ENCODE measurements at places on chromosomes 6 and 20.

GRCh38 chr20:19786311-19786710 is 28.3 kb downstream of the RIN2 start:
- no peak overlapping the region for H3K4me3 ChIP-seq
- H3K4me1 ChIP-seq, result peaks cover 19% of the 10 kb centered on the region
- no peak for DNase-seq
- H3K36me3 ChIP-seq, result no peaks in the 10 kb centered on the region
- no peak overlapping the region for H3K27ac ChIP-seq

- H3K4me3 ChIP-seq, result no peak overlapping the region
- no peaks in the 10 kb centered on the region for H3K36me3 ChIP-seq
- no peak for DNase-seq
- H3K4me1 ChIP-seq, result no peaks in the 10 kb centered on the region
- no peak overlapping the region for H3K27ac ChIP-seq
- no peaks in the 10 kb centered on the region for H3K27me3 ChIP-seq
Observed at GRCh38 chr6:84791233-84791632, 26.8 kb upstream of the TBX18 start.

DNA sequence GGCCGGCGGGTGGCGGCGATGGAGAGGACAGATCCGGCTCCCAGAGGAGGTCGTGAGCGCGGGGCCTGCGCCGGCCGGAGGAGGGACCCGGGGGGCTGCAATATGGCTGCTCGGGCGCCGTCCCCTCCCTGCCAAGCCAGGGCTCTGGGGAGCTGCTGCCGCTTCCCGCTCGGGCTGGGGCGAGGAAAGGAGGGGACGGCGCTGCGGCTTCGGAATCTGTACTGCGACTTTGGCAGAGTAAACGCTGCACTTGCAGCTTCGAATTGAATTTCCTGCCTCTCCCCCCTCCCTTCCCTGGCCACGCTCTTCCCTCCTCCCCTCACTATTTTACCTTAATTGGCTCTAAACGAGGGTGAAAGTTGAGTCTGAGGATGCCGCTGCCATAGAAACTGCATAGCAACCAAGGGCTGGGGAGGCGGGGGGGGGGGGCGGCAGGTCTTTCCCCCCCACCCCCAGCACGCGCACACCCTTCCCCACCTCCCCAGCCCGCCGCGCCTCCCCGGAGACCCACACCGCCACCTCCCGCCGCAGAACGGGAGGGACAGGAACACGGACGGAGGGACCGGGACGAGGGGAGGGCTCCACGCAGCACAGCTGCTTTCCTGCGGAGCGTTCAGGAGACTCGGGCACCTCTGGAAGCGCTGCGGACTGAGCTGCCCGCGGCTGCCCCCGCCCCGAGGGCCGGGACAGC is 93.9 kb downstream of the RNASET2 start:
- no peaks in the 10 kb centered on the region for H3K36me3 ChIP-seq
- peaks cover 11% of the 10 kb centered on the region for H3K4me1 ChIP-seq
- no peak overlapping the region for H3K4me3 ChIP-seq
- H3K27me3 ChIP-seq, result peaks cover 50% of the 10 kb centered on the region

- H3K27ac ChIP-seq, result no peak overlapping the region
- no peaks in the 10 kb centered on the region for H3K27me3 ChIP-seq
- no peak overlapping the region for H3K4me3 ChIP-seq
- DNase-seq, result peak; percentile 54
- H3K36me3 ChIP-seq, result no peaks in the 10 kb centered on the region
Observed at GRCh38 chr20:24917797-24918578, 31.1 kb upstream of the CST7 start.

DNA sequence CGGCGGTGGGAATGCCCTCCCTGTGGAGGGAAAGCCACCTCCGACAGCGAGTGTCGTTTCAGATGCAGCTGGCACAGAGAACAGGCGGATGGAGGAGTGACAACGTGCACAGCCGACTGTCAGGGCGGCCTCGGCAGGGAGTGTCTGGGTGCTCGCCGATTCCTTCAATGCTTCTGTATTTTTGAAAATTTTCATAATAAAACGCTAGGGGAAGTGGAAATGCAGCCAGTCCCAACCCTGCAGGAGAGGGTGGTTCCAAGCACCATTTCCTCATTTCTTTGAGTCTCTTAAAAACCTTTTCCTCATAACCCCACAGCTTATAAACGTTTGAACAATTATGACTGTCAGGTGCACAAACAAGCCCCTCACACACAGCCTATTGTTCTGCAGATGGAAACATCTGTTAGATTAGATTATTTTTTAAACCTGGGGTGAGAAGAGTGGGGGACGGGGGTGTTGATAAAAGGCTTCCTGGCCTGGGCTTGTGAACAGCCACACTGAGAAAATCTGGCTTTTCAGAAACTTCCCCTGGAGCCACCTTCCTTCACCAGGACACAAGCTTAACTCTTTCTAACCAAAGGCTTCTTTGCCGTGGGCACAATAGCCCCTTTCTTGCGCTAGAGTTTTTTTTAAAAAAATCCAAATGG is 228.9 kb downstream of the ANKRD60 start:
- H3K27me3 ChIP-seq, result no peaks in the 10 kb centered on the region
- no peaks in the 10 kb centered on the region for H3K36me3 ChIP-seq

GRCh38 chr20:31569163-31570020 is 35.7 kb upstream of the ID1 start:
- H3K27ac ChIP-seq, result peak overlapping the region; percentile 53
- H3K27me3 ChIP-seq, result no peaks in the 10 kb centered on the region
- peaks cover 15% of the 10 kb centered on the region for H3K4me1 ChIP-seq
- no peak for DNase-seq
- H3K4me3 ChIP-seq, result no peak overlapping the region
- peaks cover 70% of the 10 kb centered on the region for H3K36me3 ChIP-seq

DNA sequence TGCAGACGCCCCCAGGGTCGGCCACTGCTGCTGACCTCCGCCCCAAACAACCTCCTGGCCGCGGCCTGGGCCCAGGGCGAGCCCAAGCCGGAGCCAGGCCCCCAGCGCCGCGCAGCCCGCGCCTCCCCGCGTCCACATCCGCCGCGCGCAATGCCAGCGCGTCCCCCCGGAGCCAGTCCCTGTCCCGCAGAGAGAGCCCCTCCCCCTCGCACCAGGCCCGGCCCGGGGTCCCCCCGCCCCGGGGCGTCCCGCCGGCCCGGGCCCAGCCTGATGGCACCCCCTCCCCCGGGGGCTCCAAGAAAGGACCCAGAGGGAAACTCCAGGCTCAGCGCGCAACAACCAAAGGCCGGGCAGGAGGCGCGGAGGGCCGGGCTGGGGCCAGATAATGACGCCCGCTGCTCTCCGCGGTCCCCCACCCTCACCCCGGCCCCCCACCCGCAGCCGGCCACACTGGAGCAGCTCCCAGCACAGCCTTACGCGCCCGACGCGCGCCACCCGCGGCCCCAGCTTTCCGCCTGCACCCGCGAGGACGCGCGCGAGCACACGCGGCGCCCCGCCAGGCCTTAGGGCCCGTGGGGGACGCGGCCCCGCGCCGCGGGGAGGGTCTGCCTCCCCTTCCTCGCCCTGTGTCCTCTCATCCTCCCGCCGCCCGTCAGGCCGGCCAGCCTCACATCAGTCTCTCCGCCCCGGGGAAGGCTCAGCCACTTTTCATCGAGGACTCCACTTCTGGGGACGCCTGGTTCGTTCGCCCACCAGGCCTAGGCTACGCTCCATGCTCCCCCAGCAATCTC is 12.9 kb upstream of the SLC22A7 start:
- DNase-seq, result no peak
- no peak overlapping the region for H3K4me3 ChIP-seq
- H3K4me1 ChIP-seq, result no peaks in the 10 kb centered on the region
- no peak overlapping the region for H3K27ac ChIP-seq
- H3K27me3 ChIP-seq, result peaks cover 38% of the 10 kb centered on the region

GRCh38 chr6:35024551-35025054 is 116.5 kb downstream of the TCP11 start:
- peak; percentile 60 for DNase-seq
- no peak overlapping the region for H3K27ac ChIP-seq
- peaks cover 67% of the 10 kb centered on the region for H3K36me3 ChIP-seq
- H3K27me3 ChIP-seq, result no peaks in the 10 kb centered on the region
- H3K4me1 ChIP-seq, result no peaks in the 10 kb centered on the region

DNA sequence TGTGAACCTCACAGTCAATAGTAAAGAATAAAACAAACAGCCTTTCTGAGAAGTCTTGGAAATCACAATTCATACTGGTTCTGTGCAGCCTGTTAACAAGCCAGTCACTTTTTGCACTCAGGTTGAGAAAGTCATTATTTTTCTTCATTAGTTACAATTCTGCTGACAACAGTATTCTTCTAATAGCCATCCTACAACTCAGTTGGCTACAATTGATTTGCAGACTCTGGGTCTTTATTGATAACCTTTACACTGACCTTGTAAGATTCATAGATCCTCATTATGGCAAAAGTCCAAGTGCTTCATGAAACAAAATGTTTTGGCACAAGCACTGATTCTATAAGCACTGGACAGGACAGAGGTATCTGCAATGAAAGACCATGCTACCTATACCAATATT is 34.9 kb upstream of the POPDC3 start:
- H3K27me3 ChIP-seq, result no peaks in the 10 kb centered on the region
- no peak overlapping the region for H3K4me3 ChIP-seq
- H3K36me3 ChIP-seq, result no peaks in the 10 kb centered on the region

DNA sequence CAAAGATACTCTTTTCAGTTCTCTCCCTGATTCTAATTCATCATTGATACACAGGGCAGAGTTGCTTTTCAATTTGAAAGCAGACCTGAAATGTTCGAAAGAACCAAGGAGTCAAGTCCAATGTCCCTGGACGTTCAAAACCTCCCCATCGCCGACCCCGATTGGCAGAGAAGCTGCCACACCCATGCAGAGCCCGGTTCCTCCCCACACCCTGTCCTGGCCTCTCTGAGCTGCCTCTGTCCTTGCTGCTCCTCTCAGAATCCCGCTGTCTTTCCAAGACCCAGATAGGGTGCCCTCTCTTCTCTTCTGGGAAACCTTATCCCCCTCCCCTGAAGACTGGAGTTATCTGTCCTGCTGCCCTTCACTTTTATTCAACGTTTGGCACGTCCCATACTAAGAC is 52.3 kb upstream of the CITED2 start:
- H3K27me3 ChIP-seq, result no peaks in the 10 kb centered on the region
- no peak overlapping the region for H3K4me3 ChIP-seq
- H3K27ac ChIP-seq, result no peak overlapping the region
- no peak for DNase-seq

- DNase-seq, result no peak
- no peaks in the 10 kb centered on the region for H3K36me3 ChIP-seq
- peaks cover 48% of the 10 kb centered on the region for H3K27me3 ChIP-seq
- no peak overlapping the region for H3K4me3 ChIP-seq
- no peak overlapping the region for H3K27ac ChIP-seq
Observed at GRCh38 chr6:167798453-167798852, 28.3 kb upstream of the AFDN start.

DNA sequence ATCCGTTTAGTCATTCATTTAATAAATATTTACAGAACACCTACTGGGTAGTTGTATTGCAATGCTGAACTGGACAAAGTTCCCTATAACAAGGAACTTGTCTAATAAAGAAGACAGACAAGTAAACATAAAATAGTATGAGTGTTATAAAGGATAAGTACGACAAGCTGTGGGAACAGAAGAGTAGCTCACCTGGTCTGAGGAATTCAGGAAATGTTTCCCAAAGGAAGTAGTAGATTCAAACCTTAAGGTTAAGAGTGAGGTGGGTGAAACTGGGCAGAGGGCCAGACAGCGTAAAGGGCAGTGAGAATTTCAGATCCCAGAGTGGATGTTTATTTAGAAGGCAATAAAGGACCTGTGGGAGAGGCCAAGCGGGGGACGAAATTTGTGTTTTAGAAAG is 72.3 kb upstream of the CD2AP start:
- H3K36me3 ChIP-seq, result no peaks in the 10 kb centered on the region
- no peak overlapping the region for H3K4me3 ChIP-seq
- no peak overlapping the region for H3K27ac ChIP-seq
- no peak for DNase-seq

DNA sequence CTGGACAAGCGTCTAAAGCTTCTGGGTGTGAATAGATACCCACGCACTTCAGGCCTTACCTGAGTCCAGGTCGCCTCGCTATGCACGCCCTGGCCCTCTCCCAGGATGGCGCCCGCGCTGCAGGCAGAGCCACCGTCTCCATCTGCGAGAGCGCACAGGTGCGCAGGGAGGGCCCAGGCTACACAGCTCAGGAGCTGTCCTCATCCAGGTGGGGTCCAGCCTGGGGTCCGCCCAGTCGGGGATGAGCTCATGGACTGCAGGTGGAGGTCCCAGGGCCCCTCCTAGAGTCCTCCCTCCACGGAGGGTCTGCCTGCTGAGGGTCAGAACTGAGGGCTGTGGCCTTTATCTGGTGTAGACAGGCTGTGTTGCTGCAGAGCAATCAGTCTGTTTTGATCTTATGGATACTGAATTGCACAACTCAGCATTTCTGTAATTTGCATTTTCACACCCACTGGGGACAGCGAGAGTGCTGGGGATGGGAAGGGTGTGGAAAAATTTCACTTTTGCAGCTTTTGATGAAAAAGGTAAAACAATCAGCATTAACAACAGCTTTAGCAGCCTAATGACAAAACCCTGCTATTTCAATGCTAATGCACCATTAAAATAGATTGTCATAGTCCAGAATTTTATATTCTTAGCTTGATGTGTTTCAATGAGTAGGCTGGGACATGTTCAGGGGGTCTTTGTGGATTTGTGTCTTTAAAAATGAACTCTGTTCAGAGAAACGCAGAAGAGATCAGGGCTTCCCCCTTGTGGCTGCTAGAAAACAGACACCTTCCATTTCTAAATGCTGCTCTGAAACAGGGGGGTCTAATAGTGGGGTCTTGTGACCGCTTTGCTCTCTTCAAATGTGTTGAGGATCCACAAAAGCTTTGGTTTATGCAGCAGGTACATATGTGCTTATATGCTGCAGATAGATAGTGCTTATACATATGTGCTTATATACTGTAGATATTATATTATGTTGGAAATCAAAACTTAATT is 77.8 kb upstream of the PHACTR3 start:
- H3K27ac ChIP-seq, result no peak overlapping the region
- no peaks in the 10 kb centered on the region for H3K27me3 ChIP-seq
- H3K4me3 ChIP-seq, result no peak overlapping the region
- no peaks in the 10 kb centered on the region for H3K4me1 ChIP-seq
- H3K36me3 ChIP-seq, result no peaks in the 10 kb centered on the region
- DNase-seq, result no peak

DNA sequence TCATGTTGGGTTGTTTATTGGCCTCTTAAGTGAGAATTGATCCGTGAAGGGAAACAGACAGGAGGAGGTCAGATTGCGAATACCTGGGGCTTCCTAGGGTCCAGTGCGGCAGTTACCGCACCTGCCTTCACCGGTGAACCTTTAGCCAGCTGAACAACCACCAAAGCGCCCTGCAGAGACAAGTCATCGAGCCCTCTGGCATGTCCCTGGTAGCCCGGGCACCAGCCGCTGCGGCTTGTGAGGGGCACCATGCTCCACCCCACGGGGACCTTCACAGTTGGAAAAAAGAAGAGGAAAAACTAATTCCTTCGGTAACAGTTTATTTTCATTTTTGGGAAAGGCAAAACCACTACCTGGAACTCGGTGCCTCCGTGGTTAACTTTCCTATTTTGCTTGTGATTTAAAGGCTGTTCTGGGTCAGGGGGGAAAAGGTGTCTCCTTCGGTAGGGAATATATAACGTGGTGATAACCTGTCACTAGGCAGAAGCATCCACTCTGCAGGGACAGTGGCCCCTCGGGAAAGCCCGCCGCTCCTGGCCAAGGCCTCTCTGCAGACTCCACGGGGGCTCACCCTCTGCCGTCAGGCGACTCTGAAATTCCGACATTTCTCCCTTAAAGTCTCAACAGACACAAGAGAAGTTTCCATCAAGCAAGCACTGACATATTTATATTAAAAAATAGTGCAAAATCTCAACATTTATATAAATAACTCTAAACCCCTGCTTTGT is 30.7 kb upstream of the ZBP1 start:
- no peak overlapping the region for H3K27ac ChIP-seq
- no peak for DNase-seq
- H3K36me3 ChIP-seq, result no peaks in the 10 kb centered on the region
- no peaks in the 10 kb centered on the region for H3K27me3 ChIP-seq
- no peak overlapping the region for H3K4me3 ChIP-seq

Measured in CD14-positive monocyte (primary cell).